ENCODE measurements at places on chromosomes 12 and 14.

DNA sequence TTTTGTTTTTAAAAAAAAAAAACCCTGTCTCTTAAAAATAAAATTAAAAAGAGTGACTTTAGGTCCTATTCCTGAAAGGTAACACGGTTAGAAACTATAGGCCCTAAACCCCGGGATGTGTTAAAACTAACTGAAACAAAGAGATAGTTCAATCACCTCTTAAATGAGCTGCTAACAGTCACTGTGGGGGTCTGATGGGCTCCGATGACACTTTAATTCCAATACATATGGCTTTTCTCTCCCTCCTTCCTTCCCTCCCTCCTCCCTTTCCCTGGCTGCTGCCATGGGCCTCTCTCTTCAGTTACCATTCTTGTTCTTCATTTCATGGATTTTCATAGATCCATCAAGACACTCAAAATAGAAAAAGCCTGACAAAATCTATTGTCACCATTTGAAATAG, 76.6 kb downstream of the RNF34 start:
- DNase-seq, result no peak

DNA sequence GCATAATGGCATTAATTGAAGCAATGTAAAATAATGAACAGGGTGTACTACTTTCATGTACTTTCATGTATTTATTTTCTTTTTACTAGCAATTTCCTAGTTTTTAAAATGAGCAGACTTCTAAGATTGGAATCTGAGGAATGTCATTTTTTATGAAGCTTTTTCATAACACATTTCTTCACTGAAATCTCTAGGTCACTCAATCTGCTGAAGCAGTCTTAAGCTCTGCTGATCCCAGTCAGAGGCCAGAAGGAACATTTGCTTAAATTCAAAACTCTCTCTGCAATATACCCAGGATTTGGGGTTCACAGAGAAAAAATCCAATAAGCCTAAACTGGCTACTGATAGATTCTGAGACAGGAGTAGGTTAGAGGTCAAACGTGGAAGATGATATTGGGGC, 73.6 kb upstream of the CNTN1 start:
- DNase-seq, result no peak

- DNase-seq, result no peak
Measured at GRCh38 chr12:55972911-55973598, 823 bp upstream of the RAB5B start.

GRCh38 chr12:65306366-65307168, 28.1 kb downstream of the MSRB3 start:
- DNase-seq, result peak; percentile 37

DNA sequence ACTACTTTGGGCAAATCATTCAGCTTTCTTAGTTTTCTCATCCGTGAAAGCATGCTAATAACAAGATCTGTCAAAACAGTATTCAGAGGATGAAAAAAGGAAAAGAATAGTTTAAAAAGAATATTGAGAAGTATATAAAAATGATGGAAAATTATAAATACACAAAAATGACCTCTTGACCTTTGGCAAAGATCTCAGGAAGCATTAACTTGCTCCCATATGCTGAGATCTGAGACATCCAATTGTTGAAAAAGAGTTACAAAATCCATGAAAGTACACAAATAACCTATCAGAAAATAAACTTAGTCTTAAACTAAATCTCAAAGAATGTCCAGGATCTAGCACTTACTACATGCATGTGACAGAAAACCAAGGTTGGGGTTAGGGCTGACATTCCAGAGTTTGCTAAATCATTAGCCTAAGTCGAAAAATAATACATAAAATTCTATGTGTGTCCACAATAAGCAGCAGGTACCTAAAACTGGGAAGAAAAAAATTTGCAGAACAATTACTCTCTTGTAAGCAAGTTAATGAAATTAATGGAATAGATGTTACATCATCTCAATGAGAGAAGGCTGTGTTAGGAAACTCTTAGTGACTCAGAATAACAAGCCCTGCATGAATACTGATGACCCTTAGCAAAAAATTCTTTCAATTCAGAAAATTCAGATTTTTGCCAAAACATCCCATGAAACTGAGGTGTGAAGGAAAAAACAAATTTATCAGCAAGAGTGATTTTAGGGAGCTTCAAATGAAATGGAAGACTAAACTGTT, 3.4 kb downstream of the PAH start:
- no peak for DNase-seq

DNA sequence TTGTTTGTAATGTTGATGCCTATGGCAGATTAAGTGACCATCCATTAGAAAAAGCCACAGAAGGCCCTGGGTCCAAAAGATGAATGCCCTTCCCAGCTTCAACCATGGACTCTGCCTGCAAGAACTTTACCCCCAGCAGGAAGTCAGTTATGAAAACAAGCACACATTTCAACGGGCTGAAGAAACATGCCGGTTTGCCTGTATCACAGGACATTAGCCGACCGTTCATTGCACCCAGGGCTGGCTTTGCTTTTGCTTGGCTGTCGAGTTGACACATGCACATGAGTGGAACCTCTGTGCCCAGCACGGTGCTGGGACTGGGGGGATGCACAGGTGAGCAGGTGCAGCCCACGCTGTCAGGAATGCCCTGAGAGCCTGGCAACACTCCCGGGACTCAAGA, 1087.0 kb downstream of the BCL11B start:
- DNase-seq, result no peak

- DNase-seq, result no peak
Measured at GRCh38 chr12:16606201-16606849, 363 bp upstream of the LMO3 start.

GRCh38 chr12:48013287-48013686, 9.0 kb upstream of the COL2A1 start:
- no peak for DNase-seq

DNA sequence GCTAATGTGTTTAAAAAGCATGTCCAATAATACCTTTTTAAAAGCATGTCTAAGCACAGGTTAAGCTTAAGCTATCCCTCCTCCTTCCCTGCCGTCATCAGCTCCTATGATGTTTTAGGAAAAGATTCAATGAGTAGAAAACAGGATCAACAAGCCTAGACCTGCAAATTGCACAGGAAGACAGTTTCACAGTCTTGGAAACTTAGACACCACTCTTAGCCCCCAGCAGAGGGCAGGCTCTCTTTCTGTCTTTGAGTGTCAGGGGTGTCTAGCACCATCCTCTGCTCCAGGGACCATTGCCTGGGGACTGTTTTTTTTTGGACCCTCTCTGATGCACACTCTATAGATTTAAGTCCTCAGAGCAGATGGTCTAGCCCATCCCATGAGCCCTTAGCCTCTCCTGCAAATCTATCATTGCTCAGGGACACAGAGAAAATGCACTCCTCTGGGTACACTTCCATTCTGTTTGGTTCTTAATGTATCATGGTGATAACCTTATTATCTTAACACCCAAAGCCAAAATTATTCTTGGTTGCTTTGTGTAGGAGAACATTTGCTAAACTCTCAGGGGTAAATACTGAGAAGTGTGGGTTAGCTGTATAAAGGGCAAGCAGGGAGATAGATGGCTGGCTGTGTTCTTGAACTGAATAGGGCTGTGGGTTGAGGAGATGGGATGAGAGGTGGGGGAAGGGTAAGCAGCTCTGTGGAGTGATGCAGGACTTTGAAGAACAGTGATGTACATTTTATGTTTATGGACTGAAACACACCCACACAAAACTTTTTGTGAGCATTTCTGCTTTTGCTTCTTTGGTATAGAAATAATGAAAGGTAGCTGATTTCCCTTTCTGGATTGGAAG, 259.9 kb upstream of the DDHD1 start:
- no peak for DNase-seq

- no peak for DNase-seq
Measured at GRCh38 chr14:49986343-49987014, 93.6 kb downstream of the ARF6 start.

DNA sequence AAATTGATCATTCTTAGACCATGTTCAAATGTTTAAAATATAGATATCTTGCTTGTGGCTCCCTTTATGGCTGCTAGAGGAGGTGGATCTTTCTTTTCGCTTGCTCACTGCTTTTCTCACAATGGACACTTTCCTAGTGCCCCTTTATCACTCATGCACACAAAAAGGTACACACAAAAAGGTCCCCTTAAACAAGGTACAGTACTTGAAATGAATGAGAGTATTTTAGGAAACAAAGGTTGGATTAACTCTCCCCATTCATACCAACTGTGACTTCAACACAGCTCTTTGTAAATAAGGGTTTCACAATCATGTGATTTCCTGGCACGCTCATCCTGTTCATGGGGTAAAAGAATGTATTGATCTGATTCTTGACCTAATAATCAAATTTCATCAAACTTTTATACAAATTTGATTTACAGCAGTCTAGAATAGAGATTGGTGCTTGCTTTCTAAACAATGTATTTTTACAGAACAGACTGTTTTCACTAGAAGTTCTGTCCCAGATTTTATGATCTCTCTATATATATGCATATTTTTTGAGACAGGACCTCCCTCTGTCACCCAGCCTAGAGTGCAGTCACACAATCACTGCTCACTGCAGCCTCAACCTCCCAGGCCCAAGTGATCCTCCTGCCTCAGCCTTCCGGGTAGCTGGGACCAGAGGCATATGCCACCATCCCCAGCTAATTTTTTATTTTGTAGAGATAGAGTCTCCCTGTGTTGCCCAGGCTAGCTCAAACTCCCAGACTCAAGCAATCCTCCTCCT, 34.4 kb upstream of the EPS8 start:
- DNase-seq, result no peak

GRCh38 chr12:31485571-31485970, 105.4 kb downstream of the DENND5B start:
- no peak for DNase-seq

GRCh38 chr12:2619136-2619535, 175.6 kb upstream of the FKBP4 start:
- DNase-seq, result no peak

DNA sequence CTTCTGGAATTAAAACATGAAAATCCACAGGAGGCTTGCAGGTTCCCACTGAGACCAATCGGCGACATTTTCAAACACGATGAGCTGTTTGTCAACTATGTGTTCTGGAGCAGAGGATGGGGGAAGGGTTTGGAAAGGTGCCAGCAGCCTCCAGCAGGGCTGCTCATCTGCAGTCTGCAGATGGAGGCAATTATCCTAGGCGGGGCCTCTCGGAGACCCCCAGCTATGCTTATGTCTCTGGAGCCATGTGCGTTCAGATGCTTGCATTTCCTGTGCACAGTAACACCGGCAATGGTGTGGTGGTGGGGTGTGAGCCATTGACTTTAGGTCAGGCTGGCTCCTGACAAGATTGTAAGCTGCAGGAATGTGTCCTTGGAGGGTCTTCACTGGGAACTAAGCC, 51.7 kb downstream of the RPH3A start:
- no peak for DNase-seq

GRCh38 chr12:121295746-121296617, 527 bp downstream of the CAMKK2 start:
- DNase-seq, result peak; percentile 31

DNA sequence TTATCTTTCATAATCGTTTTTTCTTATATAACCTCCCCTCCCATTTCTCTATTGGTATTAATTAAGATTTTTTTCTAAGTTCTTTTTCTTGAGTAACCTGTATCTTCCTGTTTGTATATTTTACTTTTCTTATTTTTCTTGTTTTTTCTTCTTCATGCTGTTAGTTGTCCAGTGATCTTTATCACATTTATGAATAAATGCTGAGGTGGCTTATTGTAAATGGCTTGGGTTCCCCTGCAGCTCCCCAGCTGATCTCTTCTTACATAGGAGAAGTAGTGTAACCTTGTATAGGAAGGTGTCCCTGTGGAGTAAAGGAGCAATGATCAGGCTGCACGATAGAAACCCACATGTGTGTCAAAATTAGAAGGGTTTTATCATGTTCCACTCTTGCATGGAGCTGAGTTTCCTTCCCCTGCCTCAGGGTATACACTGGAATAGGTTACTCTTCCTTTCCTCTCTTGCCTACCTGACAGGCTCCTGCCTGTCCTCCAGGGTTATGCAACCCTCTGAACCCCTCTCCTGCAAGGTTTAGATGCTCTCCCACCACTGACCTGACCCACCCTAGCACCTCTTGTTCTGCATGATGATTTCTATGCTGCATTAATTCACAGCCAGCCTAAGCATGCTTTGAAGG, 334.8 kb upstream of the RGS6 start:
- peak; percentile 2 for DNase-seq

GRCh38 chr14:21589317-21589716, 9.4 kb upstream of the OR10G3 start:
- DNase-seq, result no peak

DNA sequence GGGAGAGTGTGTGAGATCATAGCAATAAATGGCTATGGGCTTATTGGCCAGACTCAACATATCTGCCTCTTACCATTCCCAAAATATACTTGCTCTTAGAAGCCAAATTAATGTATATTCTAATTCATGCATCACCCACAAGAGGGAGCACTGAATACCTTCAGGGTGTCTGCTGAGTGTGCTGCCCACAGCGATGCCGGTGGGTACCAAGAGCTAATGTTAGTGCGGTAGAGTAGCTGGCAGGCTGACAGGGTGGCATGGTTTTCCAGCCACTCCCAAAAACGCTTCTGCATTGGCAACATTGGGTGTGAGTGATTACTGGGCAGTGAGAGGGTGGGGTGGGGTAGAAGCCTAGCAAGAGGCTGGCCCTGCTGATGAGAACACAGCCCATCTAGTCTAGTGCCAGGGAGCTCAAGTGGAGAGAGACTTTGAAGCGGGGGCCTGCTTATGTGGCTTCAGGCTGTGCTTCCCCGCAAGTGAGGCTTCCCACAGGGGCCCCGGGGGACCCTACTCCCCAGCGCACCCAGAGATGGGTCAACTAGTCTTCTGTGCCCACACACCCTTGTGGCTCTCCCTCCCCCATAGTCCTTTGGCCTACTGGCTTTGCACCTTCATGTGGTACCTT, 9.2 kb upstream of the PLEKHD1 start:
- no peak for DNase-seq

GRCh38 chr14:53792909-53793308, 163.7 kb downstream of the BMP4 start:
- DNase-seq, result no peak

- DNase-seq, result no peak
Measured at GRCh38 chr12:53513712-53514410, 6.6 kb upstream of the NPFF start.

DNA sequence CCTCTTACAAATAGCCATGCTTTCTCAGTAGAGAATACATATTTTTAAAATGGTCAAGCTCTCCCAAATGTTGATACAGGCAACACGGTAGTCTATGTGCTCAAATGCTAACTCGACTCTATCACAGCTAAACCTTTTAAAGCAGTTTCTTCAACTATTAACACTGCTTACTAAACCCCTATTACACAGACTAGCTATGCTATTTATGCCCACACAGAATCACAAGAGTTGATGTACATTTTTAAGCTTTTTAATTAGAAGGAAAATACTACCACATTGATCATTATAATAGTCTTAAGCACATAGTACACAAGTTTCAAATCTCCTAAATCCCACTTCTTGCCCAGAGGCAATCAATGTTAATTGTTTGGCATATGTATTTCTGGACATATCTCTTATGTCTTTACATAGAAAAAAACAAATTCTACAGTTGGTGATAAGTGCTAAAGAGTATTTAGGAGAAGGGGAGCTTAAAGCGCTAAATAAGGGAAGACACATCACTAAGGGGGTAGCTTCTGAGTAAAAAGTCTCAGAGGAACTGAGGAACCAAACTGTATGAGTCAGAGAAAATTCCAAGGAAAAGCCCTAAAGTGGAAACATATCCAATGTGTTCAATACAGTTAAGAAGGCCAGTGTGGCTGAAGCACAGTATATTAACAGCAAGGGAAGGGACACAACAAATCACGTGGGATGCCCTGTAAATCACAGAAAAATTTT, 13.7 kb downstream of the HNRNPC start:
- no peak for DNase-seq

- no peak for DNase-seq
Measured at GRCh38 chr12:113857371-113857770, 108.8 kb downstream of the RBM19 start.

- DNase-seq, result no peak
Measured at GRCh38 chr14:63248211-63248610, 44.0 kb downstream of the RHOJ start.

GRCh38 chr12:77728018-77728417, 102.7 kb upstream of the NAV3 start:
- no peak for DNase-seq
